ENCODE measurements at places on chromosomes 1 and 21.

- no peak for DNase-seq
These were observed 32.9 kb upstream of the UTS2 start for GRCh38 chr1:7885513-7886404.

DNA sequence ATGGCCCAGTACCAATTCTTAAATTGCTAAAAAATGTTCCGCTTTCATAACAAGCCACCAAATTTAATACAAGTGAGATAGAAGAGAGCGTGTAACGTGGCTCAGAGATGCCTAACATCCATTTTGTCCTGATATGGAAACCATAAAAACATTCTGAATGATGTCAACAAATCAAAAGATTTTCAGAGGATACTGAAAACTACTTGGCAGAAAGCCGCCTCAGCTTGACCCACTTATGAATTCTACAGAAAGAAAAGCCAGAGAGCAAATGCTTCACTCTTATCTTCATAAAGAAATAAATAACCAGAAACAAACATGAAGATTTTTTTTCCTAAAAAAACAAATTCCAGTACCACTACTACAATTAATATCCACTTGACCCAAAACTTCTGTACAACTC, 41.2 kb downstream of the OMA1 start:
- no peak for DNase-seq

DNA sequence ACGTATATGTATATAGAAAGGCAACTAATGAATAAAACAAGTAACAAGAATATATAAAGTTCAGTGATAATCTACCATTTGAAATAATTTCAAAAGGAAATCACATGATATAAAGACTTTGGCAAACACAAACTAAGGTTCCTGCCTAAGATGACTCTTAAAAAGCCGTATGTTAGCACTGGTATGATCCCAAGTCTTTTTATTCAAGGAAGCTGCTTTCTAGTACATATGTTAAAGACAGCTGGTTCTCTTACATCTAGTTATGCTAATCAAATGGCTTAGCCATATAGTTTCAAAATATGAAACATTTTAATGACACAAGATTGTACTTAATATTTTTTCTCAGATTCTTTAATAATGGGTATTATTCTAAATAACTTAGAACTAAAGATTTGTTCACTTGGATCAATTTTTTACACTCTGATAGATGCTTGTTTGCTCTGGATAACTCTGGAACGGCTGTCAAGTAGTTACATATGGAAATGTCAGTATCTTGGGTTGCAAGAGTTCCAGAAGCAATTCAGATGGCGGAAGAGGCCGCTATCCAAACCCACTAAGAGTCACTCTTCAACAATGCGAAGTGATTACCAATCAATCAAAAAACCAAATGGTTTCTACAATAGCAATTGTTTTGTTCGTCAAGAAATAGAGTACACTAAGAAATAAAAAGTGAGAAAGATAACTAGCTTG, 21.4 kb downstream of the STX6 start:
- DNase-seq: no peak

DNA sequence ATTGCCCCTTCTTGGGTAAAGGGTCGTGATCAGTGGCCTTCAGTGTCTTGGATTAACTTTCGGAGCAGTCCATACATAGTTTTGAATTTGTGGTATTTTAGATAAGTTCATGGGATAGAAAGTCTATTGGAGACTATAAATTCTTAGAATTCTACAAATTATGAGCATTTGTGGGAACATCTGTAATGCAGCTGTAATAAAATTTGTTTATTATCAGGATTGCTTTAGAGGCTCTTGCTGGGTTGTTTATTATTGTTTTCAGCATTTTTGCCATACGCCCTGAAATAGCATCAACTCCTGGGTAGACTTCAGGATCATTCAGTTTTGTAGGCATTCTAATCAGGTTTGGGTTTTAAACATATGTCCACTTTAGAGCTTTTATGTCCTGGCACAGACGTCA, 16.1 kb downstream of the LAMC1 start:
- DNase-seq: no peak

DNA sequence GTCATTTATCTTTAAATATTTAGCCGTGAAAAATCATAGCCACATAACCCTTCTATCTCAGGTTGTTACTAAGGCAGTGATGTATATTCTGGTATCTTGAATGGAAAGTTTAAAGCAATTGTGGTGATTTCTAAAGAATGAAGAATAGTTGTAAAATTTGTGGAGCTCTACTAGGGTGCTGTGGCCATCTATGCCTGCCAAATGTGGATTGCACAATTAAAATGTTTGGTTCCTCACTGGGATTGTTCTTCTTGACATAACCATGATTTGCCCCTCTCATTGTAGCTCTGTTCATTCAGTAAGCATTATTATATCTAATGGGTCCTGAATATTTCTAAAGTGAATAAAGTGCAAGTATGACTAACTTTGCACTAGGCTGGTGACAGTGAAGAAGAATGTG, 50.1 kb downstream of the AK4 start:
- no peak for DNase-seq

DNA sequence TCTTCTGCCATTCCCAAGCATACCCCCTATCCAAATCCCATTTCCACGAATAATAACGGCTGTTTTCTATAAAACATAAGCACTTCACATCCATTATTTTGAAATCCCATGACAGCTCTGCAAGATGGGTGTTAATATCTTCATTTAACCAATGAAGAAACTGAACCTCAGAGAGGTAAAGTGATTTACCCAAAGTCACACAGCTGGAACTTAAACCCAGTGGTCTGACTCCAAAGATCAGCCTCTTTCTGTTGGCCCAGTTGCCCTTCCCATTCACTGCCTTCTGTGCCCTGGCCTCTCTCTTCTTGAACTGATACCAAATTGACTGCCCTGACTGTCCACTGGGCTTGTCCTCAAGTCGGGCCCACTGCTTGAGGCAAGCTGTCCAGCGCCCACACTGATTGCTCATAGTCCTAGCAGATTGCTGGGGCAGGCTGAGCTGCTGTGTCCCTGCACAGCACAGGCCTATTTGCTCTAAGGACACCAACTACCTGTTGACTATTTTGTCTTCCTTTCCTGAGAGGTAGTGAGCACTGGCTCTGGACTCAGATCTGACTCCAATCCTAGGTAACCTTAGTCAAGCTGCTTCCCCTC, 19.3 kb downstream of the TAL1 start:
- no peak for DNase-seq

DNA sequence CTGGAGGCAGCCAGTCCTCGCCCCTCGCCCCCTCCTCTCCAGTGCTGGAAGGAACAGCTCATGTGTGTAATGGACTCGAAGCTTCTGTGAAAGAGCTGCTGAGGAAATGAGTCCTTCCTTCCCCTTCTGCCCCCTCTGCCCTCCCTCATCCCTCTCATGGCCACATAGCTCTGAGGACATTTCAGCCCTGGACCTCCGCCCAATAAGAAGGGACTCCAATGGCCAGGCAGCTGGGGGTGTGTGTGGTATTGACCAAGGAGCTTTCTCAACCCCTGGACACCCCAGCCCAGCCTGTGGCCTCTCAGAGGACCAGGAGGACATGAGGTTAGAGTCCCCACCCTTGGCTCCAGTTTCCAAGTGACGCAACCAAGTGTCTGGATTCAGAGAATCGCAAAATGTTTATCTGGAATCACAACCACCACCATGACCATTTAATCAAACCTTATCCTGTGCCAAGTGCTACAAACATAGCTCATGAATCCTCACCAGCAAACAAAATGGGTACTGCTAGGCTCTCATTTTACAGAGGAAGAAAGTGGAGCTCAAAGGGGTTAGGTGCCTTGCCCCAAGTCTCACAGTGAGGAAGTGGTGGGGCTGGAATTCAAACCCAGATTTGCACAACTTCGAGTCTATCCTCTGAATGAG, 47.8 kb upstream of the ECE1 start:
- no peak for DNase-seq

DNA sequence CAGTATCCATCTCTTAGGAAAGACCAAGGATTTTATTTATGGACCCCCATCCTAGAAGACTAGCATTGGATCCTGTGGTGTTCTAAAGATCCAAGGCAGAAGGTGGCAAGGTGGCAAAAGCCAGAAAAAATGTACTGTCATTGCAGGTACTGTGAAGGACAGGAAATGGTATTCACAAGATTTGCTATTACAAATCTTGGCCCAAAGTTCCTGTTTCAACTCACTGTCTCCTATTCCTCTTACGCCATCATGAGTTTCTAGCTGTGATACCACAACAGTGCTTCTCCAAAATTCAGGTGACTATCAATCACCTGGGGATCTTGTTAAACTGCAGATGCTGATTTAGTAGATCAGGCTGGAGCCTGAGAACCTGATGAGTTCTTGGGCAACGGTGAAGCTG, 21.4 kb downstream of the ACP6 start:
- DNase-seq: no peak

DNA sequence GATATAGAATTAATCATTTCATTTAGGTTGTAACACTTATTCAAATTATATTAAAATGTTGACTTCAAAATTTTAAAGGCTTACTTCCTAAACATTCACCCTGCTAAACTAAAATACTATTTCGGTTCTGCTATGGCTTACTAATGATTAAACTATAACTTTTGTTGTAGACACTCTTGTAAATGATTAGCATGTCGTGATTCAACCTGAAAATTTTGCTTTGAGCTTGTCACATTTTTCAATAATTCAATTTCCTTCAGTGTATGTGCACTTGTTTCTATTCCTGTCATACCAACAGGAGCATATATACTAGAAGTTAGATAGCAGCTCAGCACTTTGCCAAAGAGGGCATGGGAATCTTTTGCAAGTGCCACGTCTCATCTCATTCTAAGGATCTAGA, 1018.8 kb downstream of the AMY1C start:
- DNase-seq: no peak

DNA sequence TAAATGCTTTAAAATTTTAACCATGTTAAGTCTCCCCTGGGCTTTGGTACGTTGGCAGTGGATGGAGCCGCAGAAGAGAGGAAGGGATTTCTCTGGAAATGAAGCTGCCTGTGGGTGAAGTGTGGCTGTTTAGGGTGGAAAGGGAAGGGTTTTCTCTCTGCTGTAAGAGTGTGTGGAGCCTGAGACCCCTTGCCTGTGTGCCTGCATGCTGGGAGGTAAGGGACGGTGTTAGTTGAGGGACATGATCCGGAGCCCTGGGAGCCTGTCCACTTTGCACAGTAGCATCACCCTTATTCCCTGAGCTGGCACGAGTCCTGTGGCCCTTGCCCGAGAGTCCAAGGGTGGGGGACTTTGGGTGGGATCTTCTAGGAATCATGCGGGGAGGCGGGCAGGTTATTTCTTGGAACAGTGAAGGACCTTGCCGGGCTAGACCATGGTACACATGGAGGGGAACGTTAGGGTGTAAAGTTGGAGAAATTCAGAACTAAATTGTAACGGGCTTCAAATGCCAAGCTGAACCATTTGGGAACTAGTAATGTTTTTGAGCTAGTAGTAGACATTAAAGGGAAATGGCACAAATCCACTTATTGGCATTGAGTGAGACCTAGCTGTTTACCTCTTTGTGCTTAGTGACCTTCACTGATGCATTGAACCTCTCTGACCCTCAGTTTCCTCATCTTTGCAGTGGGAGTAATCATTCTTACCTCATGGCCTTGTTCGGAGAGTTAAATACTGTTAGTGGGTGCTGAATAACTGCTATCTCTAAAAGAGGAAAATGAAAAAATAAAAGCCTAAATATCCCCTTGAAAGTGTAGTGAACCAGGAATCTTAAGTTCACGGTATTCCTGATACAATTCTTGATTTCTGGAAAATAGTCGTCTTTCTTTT, 3.5 kb downstream of the GALNT2 start:
- DNase-seq: no peak

DNA sequence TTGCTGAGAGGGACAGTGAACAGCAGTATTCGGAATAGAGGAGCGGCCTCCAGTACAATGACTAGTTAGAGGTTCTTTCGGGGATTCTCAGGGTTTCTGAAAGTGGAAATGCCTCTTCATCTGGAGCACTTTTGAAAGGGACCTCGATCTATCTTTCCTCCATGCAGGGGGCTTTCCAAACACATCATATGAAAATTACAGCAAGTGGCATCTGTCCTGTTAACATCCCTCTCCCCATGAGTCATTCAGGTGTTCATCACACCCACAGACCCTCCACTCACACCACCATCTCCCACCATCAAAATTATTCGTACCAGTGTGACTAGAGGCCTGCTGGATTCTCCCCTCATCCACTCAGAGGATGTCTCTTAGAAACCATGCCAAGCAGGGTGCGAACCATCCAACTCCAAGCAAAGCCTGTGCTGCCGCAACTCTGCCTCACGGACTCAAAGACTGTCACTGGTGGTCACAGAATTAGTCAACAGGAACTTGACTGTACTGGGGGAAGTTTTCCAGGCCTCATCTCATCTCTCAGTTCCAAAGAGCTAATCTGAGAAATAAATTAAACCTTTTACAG, 211.1 kb downstream of the MRPL39 start:
- DNase-seq: no peak

Measured in AG04450 (cell line).